ENCODE measurements at places on chromosomes 7 and 10.

- peak; percentile 59 for DNase-seq
Observed at GRCh38 chr10:55091691-55092328, 290.8 kb upstream of the PCDH15 start.

GRCh38 chr10:104260775-104261115 is 6.1 kb downstream of the GSTO1 start:
- peak; percentile 12 for DNase-seq

- no peak for DNase-seq
Observed at GRCh38 chr10:11272915-11273389, 255.3 kb downstream of the CELF2 start.

DNA sequence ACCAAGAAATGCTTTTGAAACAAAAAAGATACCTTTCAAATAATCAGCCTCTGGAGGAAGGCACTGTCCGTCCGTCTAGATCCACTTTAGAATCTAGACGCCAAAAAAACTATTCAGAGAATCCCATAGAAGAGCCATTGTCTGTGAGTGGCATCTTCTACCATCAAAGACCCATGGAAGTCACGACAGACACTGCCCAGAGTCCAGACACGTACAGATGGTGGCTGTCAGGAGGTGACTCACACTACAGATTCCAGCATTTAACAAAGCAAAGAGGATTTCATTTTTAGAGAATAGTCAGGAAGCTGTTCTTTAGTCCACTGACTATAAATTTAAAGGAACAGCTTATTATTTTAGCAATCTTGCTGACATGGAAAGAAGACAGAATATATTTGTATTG is 11.7 kb downstream of the C1QL3 start:
- no peak for DNase-seq

GRCh38 chr10:47396311-47396717 is 12.2 kb upstream of the ZNF488 start:
- DNase-seq = no peak

DNA sequence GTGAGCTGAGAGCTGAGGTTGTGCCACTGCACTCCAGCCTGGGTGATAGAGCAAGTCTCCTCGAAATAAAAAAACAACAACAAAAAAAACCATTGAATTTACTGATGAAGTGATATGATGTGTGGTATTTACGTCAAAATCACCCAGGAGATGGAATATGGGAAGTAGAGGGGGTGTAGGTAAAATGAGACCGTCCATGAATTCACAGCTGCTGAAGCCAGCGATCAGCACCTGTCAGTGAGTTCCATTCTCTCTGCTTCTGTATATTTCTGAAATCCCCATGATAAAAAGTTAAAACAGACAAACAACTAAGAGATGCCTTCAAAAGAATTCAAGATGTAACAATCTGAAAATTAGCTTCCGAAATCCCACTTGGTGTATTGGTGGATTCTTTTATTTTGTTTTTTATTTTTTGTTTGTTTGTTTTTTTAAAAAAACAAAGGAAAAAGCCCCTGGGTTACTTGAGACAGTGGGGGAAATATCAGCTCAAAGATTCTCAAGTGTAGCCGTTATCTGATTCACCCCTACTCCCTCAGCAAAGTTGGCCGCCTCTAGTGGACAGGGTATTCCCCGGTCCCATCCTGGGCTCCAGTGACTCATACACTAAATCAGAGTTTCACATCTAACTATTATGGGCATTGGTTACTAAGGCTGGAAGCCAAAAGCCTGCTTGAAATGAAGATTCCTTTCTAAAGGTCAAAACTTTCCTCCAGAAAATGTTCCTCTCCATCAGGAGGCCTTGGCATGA is 76.4 kb downstream of the MAP3K8 start:
- peak; percentile 77 for DNase-seq

- DNase-seq = no peak
Observed at GRCh38 chr10:113520261-113520660, 32.6 kb upstream of the HABP2 start.

Data from Karpas-422 (cell line).